Fibroblast of mammary gland (primary cell): ENCODE measurements at places on chromosomes 6 and 20.
A peak's percentile ranks its signal among the peaks of the same experiment; 100 is the strongest.

- no peak for DNase-seq
Observed at GRCh38 chr20:6618051-6618450, 149.4 kb upstream of the BMP2 start.

- peak; percentile 72 for DNase-seq
Observed at GRCh38 chr6:134870677-134871498, 79.0 kb downstream of the ALDH8A1 start.

DNA sequence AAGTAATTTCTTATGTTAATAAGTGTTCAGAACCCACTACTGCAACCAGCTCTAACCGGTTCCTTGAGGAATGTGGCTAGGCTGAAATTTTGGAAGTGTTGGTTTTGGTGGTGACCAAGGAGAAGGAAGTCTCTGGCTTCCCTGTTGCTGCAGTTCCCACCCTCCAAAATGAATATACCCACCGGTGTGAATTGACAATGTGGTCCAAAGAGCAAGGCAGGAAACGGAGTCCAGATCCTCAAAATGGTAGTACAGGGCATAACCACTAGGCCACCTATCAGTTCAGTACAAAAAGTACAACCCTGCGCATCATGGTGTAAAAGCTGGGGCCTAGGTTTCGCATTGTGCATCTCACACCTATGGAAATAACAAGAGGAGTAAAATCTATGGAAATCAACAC lies 2.8 kb downstream of the ADNP start:
- DNase-seq, result no peak

- DNase-seq, result no peak
Observed at GRCh38 chr6:12356431-12356830, 66.3 kb downstream of the EDN1 start.

DNA sequence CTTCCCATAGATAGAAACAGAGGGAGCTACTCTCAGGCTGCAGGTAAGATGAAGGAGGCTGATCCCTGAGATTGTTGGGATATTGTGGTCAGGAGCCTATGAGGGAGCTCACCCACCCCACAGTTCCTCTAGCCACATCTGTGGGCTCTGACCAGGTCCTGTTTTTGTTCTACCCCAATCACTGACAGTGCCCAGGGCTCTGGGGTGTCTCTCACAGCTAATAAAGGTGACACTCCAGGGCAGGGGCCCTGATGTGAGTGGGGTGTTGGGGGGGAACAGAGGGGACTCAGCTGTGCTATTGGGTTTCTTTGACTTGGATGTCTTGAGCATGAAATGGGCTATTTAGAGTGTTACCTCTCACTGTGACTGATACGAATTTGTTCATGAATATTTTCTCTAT lies 2.8 kb downstream of the HLA-F start:
- no peak for DNase-seq

DNA sequence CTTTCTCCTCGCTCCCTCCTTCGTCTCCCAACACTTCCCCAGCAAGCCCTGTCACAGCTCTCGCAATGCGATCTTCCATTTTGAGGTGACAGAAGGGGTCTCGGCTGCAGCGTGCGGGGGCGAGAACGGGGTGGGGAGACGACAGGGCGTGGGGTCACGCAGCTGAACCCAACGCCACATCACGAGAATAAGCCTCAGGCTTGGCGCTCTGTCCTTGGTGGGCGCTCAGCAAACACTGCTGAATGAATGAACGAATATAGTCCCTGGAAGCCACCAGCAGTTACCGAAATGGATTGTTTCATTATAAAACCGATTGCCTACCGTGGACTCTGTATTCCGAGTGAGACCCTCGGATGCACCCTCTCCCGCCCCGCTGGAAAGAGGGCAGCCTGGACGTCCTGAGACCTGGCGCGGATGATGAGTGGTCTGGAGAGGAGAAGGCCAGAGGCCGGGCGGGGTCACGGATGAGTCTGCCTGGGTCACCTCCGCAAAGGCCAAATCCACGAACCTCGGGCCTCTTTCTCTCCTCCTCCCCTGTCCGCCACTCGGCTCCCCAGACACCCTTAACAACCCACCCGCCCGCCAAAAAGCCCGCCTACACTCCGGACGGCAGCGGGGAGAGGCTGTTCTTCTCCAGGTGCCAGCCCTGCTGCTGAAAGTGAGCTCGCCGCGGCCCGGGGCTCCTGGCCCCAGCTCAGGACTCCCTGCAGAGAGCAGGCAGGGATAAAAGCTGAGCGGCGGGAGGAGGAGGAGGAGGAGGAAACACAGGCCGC lies 3.7 kb downstream of the NRN1 start:
- peak; percentile 41 for DNase-seq

DNA sequence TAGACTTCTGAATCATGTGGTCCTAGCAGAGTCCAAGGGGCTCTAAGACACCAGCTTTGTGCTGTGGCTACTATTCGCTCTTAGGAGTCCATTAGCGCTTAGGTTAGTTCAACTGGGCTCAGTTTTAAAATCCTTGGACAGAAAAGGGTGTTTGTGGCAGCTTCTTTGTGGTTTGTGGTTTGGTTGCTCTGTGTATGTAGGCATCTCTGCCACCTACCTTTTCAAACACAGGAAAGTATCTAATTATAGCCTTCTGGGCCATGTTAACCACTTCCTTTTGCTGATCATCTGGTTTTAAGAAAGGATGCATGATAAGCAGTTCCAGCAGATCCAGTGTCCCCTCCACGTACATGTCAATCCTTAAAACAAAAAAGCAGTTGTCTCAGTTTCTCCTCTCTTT lies 10.8 kb downstream of the GSTA4 start:
- DNase-seq, result no peak

- DNase-seq, result no peak
Observed at GRCh38 chr20:37904845-37905373, 2.0 kb downstream of the VSTM2L start.

GRCh38 chr6:16769131-16769985 lies 8.1 kb upstream of the ATXN1 start:
- peak; percentile 85 for DNase-seq

GRCh38 chr6:131789219-131789618 lies 18.6 kb upstream of the ENPP1 start:
- DNase-seq, result peak; percentile 24

- peak; percentile 93 for DNase-seq
Observed at GRCh38 chr20:10540636-10541493, 105.8 kb downstream of the SLX4IP start.

DNA sequence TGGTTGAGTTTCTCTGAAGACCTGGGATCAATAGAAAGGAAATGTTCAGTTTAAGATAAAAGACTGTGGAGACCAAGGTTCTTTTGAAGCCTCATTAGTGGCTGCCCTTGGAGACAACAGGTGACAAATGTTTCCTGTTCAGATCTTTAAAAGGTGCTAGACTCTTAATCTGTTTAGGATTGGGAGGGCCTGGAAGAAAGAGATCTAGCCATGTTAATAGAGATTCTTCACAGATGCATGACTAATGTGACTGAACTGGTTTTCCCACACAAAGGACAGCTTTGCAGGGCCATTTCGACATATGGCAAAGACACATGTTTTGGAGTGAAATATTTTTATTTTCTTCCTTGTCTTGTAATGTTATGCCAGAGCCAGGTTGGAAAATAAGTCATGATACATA lies 82.2 kb downstream of the WDR27 start:
- peak; percentile 67 for DNase-seq

- peak; percentile 77 for DNase-seq
Observed at GRCh38 chr6:142946924-142947713, 2.1 kb upstream of the HIVEP2 start.

DNA sequence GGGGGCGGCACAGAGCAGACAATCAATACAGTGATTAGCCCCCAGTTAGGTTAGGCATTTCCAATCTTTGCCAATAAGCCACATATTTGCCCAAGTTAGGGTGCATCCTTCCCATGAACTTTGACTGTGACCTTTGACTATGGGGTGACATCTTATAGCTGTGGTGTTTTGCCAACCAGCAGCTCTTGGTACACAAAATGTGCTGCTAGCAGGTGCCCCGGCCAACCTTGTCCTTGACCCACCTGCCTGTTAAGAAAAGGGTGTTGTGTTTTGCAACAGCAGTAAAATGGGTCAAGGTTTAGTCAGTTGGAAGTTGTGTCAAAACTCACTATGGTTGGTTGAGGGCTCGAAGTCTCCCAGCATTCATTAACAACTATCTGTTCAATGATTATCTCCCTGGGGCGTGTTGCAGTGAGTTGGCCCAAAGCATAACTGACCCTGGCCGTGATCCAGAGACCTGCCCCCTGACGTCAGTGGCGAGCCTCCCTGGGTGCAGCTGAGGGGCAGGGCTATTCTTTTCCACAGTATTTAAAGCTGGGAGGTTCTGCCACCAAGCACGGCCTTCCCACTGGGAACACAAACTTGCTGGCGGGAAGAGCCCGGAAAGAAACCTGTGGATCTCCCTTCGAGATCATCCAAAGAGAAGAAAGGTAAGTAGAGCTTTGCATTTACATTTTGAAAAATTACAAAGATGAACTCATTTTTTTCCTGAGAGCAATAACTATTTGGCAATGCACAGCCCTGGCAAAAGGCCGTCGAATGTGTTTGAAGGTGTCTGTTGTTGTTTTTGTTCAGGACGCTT lies at the start of gene PCK1:
TSS of gene PCK1 (plus strand) at position 557 of the 802 bp plus-strand sequence. CDS start 302 bp downstream, outside the sequence.
- peak; percentile 28 for DNase-seq

GRCh38 chr20:45056473-45057173 lies 44.3 kb downstream of the KCNS1 start:
- DNase-seq, result no peak

- DNase-seq, result no peak
Observed at GRCh38 chr6:33772902-33773472, 15.9 kb downstream of the LEMD2 start.

DNA sequence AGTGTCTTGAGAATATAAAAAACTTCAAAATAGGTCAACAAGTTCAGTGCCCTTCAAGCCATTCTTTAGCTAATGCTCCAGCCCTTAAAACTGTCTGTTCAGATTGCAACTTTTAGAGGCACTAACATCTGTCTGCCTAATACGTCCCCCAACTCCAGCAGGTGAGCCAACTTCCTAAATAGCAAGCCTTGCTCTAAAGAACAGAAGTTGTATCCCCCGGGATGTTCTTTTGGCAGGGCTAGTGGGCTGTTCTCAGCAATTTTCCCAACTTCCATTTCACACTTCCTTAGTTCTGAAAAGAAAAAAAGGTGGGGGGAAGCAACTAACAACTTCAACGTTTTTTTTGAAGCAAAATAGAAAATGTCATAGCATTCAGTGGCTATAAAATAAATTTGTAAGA lies 290.0 kb upstream of the PTCHD4 start:
- no peak for DNase-seq

DNA sequence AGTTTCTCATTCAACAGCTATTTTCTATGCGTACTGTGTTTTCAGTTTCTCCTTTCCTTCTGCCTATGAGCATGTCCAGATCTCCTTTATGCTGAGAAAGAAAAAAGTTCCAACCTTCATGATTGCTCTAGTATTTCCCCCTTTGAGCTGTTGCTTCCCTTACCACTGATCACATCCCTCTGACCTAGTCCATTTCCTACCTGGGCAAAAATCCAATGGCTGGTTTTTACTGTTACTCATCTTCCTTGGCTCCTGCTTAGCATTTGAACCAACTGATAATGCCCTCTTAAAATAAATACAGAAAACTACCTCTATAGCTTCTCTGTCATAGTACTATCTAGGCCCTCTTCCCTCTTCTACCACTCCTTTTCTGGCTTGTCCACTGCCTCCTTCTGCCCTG lies 6.0 kb downstream of the RFX6 start:
- DNase-seq, result peak; percentile 23

- DNase-seq, result peak; percentile 92
Observed at GRCh38 chr6:78598966-78599365, 268.4 kb upstream of the IRAK1BP1 start.
